ENCODE measurements at places on chromosomes 3 and 15.

DNA sequence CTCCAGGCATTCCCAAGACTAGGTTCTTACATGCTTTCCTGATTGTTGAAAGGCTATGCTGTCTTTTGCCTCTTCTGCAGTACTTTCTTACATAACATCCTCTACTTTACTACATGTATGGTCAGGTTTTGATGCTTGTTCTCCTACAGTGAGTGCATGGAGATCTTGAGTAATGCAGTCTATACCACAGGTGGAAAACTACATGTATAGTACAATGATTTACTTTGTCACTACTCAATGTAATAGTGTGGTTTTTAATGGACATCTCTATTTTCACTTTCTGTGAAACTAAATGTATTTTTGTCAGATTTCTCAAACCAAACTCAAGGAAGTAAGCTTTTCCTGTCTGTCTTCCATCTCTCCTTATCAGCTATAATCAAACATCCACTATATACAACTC, 657.0 kb downstream of the TUSC7 start:
- DNase-seq: no peak

- DNase-seq: no peak
Measured at GRCh38 chr3:12495749-12496452, 11.6 kb downstream of the TSEN2 start.

- DNase-seq: no peak
Measured at GRCh38 chr3:172799246-172799645, 48.7 kb downstream of the ECT2 start.

GRCh38 chr3:140546649-140547048, 131.2 kb upstream of the TRIM42 start:
- DNase-seq: no peak

- DNase-seq: no peak
Measured at GRCh38 chr15:25971053-25971452, 107.9 kb upstream of the ATP10A start.

- DNase-seq: no peak
Measured at GRCh38 chr3:126731044-126731443, 27.0 kb downstream of the CHCHD6 start.

GRCh38 chr3:260898-261297, 64.3 kb downstream of the CHL1 start:
- peak; percentile 30 for DNase-seq

DNA sequence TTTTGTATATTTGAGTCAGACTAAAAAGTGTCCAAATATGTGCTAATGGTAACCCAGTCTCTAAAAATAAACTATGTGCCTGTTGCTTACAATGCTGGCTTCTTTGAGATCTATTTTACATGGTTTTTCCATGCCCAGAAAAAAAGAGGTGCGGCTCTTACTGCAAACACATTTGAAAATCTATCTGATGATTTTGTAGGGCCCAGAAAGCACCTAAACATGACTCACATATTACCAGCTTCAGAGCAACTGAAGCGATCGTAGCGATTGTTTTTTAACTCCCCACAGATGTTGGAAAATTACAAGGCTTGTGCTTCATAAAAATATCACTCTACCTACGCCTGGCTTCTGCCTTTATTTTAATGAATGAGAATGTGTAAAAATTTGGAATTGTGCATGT, 53.5 kb downstream of the SUCNR1 start:
- peak; percentile 91 for DNase-seq

DNA sequence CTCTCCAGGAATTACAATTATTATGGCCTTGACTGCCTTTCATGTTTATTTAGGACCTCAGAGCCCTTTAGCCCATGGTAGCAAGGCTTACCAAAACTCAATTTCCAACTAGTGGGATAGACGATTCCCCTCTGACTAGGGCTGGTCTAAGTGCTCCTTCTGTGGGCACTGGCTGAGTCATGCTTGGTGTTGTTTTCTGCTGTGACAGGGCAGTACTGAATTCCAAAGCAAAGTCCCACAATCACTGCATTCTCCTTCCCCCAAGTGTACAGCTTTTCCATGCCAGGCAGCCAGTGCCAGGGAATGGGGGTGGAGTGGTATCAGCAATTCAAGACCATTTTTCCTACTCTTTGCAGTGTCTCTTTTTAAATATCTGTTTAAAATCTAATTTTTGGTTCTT, 509.0 kb upstream of the NECTIN3 start:
- DNase-seq: peak; percentile 20

GRCh38 chr3:71487418-71487817, 96.1 kb downstream of the FOXP1 start:
- no peak for DNase-seq

- DNase-seq: peak; percentile 99
Measured at GRCh38 chr15:71237456-71238188, 122.4 kb downstream of the THSD4 start.

- DNase-seq: peak; percentile 84
Measured at GRCh38 chr15:85531083-85531482, 150.7 kb downstream of the AKAP13 start.

DNA sequence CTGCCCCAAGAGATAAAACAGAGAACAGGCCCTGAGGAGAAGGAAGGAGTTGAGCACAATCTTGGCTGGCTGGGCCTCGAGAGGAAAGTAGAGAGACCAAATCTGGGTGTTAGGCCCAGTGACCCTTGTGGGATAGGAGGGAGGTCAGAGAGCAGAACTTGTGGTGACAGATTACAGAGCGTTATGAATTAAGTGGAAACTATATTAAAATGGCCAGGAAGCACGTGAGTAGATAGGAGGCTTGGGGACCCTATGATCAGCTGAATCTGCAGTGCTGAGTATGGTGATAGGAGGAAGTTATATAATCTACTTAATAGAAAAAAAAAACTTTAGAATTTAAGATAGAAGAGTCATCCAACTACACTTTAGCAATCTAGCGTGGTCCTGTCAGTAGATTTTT, 30.0 kb downstream of the ST6GAL1 start:
- DNase-seq: no peak

DNA sequence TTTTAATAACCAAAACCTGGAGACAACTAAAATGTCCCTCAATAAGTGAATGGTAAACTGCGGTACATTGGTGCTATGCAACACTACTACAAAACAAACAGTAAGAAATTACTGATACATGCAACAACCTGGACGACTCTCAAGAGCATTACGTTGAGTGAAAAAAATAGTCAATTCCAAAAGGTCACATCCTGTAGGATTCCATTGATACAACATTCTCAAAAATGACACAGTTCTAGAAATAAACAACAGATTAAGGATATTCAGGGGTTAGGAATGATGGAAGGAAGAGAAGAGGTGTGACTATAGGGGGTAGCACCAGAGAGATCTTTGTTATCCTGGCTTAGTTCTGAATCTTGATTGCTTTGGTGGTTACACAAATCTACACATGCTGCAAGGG, 72.2 kb downstream of the ZNF148 start:
- DNase-seq: no peak

GRCh38 chr15:64898406-64898805, 13.3 kb upstream of the ANKDD1A start:
- no peak for DNase-seq

GRCh38 chr3:3503411-3503810, 295.8 kb upstream of the LRRN1 start:
- no peak for DNase-seq

DNA sequence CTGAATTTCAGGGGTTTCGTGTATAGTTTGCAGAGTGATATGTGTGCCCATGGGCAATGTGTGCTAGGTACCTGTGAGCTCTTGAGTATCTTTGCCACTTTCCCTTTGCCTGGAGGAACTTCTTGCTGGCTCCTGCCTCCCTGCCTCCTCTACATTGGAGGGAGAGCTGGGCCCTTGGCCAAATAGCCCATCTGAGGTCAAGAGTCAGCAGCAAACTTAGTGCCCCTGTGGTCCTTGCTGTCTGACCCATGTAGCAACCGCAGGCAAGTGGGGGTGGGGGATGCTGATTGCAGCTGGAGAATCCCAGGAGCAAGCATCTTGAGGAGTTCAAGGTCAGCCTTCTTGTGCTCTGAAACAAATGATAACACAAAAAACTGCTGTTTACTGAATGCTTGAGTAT, 5.4 kb upstream of the TBC1D21 start:
- DNase-seq: no peak

- no peak for DNase-seq
Measured at GRCh38 chr15:67607959-67608637, 65.6 kb downstream of the MAP2K5 start.

DNA sequence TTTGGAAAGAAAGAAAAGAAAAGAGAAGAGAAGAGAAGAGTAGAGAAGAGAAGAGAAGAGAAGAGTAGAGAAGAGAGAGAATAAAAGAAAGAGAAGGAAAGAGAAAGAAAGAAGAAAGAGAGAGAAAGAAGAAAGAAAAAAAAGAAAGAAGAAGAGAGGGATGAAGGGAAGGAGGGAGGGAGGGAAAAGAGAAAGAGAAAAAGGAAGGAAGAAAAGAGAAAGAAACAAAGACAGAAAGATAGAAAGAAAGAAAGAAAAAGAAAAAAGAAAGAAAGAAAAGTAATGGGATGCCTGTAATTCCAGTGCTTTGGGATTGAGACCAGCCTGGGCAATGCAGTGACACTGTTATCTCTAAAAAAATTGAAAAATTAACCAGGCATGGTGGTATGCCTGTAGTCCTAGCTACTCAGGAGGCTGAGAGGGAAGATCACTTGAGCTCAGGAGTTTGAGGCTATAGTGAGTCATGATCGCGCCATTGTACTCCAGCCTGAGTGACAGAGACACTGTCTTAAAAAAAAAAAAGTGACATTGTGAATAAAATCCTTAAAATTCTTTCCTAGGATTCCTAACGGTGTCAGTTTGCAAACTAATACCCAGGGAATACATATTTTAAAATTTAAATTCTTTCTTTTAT, 1.7 kb downstream of the RASL12 start:
- peak; percentile 50 for DNase-seq

- DNase-seq: no peak
Measured at GRCh38 chr3:164023480-164023879, 1054.8 kb downstream of the SI start.

DNA sequence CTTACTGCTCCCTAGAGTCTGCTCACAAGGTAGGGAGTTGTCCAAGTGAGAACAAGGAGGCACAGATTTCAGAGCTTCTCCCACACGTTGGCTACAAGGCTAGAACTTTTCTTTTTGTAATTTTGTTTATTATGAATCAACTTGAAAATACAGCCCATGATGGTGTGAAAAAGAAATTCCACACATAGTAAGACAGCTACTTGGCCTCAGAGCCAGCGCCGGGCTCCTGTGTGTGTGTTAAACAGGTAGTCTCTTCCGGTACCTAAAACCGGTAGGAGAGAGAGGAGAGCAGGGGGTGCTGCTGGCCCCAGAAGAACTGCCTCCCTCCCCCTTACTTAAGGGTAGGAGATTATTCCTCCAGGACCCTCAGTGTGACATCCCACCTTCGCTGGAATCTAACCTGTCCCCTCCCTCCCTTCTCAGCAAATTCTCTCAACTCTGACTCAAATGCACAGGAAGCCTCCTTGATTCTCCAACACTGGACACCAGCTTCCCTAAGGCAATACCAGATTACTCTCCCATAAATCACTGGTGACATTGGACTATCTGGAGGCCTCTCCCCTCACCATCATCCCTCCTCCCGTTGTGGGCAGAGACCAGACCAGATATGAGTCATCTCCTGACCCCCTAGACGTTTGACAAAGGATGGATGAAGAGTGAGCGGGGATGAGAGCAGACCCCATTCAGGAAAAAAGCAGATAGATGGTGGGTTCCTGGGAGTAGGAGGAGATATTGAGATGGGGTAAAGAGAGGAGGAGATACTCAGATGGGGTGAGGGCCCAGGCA, 4.5 kb upstream of the IP6K1 start:
- no peak for DNase-seq

- peak; percentile 45 for DNase-seq
Measured at GRCh38 chr15:96347181-96348111, 16.9 kb downstream of the NR2F2 start.

DNA sequence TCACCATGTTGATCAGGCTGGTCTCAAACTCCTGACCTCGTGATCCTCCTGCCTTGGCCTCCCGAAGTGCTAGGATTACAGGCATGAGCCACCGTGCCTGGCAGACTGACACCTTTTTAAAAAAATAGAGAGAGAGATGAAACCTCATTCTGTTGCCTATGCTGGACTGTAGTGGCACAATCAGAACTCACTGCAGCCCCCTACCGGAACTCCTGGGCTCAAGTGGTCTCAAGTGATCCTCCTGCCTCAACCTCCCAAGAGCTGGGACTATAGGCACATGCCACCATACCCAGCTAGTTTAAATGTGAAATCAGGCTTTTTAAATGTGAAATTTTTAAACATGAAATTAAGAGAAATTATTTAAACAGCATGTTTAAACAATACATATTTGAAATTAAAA, 265.2 kb upstream of the UBE2E1 start:
- DNase-seq: no peak

GRCh38 chr15:49558929-49559328, 61.7 kb downstream of the FAM227B start:
- DNase-seq: peak; percentile 7

- DNase-seq: no peak
Measured at GRCh38 chr3:57752307-57752706, 3.8 kb upstream of the SLMAP start.

DNA sequence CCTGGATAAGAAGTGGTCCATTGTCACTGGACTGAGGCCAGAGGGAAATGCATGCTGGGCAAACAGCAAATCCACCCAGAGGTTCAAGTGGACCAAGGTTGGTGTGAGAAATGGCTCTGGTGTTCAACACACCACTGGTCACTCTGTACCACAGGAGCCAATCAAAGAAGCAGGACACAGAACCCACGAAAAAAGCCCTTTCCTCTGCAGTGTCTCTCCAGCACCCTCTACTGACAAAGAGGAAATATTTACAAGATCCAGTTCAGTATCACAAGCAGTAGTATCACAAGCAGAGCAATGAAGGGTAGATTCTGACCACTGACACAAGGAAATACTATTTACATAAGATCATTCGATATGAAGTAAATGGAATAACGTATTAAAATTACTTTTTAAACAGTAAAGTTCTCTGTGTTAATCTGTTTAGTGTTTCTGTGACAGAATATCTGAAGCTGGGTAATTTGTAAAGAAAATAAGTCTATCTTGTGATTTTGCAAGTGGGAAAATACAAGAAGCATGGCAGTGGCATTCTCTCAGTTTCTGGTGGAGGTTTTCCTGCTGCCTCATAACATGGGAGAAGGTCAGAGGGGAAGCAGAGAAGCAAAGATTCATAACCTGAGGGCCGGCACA, 390.7 kb downstream of the EFHB start:
- DNase-seq: no peak

DNA sequence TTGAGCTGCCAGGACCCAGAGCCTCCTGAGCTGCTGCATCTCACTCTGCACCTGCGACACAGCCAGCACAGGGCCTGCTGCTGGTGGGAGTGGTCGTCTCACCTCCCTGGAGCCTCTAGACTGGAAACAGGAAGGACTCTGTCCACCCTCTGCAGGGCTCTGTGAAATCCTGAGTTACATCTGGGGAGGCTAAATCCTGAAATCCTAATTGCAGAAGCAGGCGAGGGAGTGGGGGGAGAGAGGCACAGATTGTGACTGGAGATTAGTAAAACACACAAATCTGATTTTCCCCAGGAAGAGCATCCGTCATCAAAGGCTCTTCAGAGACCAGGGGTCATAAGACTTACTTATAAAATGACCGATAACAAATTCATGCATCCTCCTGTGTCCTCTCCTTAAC, 31.6 kb upstream of the GABRG3 start:
- no peak for DNase-seq

- DNase-seq: peak; percentile 77
Measured at GRCh38 chr3:150168698-150169097, 198.0 kb upstream of the PFN2 start.

GRCh38 chr15:85374831-85375230, 5.6 kb upstream of the AKAP13 start:
- no peak for DNase-seq

All from fibroblast of mammary gland (primary cell).